Stimulated activated CD8-positive, alpha-beta memory T cell treated with anti-CD3 and anti-CD28 coated beads, Interleukin-15, amount 100 ng/mL, for 48 hours (primary cell): ENCODE measurements at places on chromosomes 1 and 21.

DNA sequence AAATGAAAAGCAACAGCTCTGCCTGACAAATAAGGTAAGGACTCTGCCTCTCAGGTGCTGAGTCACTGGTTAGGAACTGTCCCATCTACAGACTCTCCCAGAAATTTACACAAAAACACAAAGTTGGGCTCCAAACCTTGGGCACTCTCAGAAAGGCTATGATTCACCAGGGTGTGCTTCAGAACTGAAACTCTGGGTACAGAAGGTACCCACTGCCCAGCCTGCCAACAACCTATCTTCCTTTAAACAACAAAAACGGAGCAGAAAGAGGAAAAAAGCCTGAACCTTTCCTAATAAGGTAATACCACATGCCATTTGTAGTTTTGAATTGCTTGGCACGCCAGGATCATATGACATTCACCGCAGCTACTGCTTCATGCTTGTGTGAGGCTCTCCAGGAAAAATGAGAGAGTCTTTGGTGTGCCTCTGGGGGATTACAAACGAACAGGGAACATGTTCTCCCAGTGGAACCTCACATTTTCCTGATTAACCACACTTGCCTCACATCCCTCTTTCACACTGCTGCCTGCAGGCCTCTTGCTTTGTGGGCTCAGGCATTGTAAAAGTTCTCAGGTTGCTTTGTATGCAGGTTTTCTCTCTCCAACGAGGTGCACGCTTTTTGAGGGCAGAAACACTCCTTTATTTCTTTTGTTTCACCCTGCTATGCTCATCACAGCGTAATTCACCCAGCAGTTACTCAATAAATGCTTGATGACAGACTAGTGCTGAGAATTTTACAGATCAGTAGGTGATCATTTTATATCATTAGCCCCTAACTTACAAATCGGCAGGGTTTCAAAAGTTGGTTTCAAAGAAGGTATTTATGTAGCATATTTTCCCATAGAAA lies 65.1 kb downstream of the GADD45A start:
- DNase-seq, result no peak

GRCh38 chr21:25405984-25406383 lies 201.3 kb downstream of the MRPL39 start:
- DNase-seq, result no peak

DNA sequence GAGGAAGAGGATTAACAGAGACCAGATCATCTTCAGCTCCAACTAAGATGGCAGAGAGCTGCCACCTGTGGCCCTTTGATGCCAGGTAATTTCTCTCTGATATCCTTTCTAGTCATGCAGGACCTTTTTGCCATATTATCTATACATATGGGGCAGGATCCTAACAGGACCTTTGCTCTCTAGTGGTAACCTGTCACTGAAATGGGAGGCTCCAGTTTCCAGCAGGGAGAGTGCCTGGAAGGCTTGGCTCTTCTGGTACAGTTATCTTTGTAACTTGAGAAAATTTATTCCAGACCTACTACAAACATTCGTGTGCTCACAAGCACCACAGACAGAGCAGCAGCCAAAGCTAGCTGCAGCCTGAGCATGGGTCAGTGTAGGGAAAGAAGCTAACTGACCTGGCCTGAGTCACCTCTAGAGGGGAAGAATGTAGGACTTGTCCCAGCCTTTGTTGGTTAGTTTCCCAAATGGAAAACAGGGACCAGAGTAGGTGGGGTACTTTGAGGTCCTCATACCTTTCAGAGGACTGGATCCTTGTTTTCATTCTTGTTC lies 86.5 kb upstream of the MACF1 start:
- DNase-seq, result no peak

GRCh38 chr1:188669728-188670382 lies 1807.8 kb downstream of the BRINP3 start:
- DNase-seq, result no peak

DNA sequence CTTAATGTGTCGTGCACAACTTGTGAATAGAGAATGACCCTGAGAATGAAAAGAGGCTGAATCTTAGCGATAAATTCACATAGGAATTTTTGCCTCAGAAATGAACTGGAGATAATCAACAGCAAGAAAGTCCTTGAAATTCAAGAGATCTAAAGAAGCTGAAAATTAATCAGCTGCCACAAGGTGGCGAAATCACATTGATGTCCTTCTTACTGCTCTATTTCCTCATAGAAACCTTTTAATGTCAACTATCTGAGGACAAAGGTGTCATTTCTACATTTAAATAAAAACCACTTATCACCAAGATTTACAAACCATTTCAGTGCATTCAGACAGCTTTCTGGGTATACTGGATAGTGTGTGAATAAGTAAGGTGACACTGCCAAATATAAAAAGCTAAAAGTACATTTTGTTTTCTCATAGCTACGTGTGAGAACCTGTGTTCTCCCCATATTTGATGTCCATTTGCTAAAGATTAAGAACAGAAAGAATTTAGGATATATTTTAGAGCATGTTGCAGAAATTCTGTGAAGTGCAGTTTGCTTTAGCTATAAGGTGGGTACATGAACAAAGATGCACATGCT lies 485.3 kb upstream of the PTBP2 start:
- DNase-seq, result no peak

GRCh38 chr1:9438431-9439073 lies 100.7 kb upstream of the SLC25A33 start:
- DNase-seq, result no peak

DNA sequence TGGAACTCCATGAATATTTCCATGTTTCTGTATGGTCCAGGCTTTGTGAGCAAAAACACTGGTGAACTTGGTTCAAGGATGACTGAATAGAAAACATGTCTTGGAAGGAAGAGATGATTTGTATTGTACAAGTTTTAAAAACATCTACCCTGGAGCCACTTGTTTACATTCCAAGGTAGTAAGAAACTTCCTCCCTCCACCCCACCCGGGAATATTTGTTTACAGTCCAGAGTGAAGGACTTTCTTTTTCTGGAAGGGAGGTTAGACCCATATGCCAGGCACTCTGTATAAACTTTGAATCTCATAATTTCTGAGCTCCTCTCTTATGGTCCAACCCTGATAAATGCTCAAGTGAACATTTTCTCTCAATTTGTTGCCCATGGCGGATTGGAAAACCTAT lies 323.3 kb upstream of the LYPLAL1 start:
- no peak for DNase-seq

DNA sequence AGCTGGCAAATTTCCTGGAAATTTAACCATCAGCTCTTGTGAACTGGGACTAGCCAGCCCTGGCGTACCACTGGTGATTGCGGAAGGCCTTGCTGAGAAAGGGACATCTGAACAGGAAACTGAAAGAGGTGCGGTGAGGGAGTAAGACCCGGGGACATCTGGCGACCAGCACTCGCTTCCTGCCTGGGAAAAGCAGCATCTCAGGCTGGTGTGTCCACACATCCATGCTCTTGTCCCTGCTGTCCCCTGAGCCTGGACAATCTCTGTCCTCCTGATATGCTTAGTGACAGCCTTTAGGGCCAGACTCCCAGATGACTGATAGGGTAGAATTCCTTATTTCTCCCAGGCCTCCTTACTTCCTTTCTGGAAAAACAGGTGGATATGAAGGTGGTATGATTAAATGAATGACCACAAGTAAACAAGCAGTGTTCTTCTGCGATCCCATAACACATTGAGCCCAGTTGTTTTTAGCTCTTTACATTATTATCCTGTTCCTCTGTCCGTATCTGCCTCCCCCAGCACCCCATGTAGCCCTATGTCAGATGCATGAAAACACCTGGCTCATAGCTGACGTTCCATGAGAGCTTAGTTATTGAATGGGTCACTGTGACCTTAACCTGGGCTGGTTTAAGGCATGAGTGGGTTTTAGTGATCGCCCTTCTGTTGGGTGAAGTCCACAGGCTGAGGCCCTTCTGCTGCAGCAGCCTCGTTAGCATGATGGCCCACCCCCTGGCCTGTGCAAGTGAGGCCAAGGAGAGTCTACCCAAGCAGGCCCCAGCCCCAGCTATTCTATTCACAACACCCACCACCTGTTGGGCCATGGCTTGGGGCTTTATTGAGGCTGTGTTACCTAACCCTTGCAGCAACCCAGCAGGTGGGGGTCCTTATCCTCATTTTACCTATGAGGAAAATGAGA lies 76.1 kb upstream of the GADD45A start:
- DNase-seq, result no peak

DNA sequence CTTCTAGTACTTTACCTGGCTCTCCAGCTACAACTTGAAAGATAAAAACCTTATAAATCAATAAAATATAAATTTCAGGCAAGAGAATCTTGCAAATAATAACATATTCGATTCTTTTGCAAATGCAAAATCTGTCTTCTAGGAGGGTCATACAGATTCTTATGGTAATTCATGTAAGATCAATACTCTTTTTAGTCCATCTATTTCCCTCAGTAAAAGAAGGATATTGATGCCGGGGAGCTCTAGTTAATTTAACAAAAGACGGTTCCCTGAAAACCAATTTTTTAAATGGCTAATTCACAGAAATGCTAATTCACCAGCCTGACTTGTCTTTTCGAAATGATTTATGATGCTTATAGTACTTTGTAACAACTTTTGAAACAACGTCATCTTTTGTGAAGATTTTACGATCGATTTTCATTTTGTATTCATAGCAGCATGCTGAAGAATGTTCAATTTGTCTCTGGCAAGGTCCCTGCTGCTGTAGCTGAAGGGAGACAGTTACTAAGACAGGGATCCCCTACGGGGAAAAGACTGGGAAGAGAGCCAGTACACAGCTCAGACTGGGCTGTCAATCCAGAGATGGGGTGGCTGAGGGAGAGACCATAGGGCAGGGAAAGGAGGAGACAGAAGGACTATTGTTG lies 90.6 kb upstream of the SPAG17 start:
- no peak for DNase-seq

- DNase-seq, result no peak
Measured at GRCh38 chr1:174191349-174191862, 32.1 kb downstream of the RABGAP1L start.

DNA sequence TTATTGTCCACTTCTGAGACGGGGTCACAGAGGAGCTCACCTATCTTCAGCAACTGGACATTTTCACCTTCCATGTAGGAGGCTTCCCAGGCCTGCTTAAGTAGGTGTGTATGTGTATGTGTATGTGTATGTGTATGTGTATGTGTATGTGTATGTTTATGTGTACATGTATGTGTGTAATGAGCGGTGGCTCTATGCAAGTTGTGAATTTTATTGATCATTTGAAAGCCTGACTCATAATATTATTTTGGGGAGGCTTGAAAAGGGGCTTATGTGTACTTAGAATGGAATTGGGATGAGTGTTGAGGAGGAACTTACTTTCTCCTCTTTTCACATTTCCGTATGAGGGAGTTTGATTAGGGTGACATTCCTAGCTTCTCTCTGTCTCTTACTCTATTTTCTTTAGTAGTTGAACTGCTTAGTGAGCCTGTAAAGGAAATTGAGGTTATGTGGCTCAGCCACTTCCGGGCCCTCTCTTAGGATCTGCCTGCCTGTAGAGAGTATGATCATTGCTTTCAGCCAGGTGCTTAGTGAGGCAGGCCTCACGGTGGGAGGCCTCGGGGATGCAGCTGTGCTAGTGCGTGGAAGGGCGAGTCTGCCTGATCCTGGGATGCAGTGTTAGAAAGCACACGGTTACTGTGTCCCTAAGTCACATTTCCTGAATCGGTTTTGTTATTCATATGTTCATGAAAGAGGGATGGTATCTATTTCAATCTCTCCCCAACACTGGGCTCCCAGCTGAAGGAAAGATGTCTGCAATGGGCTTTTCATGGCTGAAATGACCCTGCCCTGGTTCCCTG lies 61.0 kb downstream of the IER5 start:
- no peak for DNase-seq

GRCh38 chr1:6545276-6546112 lies 8.8 kb downstream of the NOL9 start:
- DNase-seq, result no peak

DNA sequence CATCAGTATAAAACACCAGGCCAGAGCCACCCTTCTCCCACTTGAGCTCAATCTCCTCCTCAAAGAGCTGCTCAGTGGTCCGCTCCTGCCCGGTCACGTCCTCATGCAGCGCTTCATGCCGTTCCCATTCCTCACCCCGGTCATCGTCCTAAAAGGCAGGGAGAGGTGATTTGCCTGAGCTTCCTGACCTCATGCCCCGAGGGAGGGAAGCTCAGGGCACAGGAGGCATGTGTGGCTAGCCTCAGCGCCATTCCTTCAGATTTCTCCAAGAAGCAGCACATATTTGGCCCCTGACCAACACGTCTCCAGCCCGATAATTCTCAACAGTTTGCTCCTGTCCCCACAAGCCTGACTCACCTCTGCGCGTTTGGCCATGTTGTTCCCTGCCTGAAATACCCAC lies 4.2 kb upstream of the GPN2 start:
- DNase-seq, result no peak

- DNase-seq, result no peak
Measured at GRCh38 chr1:40094466-40095110, 2.5 kb downstream of the PPT1 start.

DNA sequence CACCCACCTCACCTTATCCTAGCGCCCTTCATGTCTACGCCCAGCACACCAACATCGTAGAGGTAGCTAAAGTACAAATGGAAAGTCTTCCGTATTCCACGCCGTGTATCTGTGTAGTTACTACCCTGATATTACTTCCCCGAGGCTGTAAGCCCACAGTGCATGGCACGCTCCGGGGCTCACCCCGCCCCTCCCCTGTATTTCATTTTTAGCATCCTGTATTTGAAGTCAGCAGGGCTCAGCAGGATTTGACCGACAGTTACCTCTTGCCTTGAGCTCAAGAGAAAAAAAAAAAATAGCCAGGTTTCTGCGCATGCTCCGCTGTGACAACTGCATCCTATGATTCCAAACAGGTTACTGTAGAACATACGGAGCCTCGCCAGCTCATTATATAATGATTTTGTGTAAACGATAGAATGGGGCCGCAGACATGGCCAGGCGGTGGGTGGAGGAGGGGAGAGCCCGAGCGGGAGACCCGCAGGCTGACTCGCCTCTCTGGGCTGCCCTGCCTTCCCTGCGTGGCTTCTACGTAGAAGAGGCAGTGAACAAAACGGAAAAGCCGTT lies 1.3 kb downstream of the ABCG1 start:
- no peak for DNase-seq

GRCh38 chr1:113579256-113580018 lies 179.8 kb downstream of the PHTF1 start:
- DNase-seq, result no peak

- DNase-seq, result no peak
Measured at GRCh38 chr1:218339267-218339831, 5.8 kb upstream of the TGFB2 start.

GRCh38 chr1:105874621-105875020 lies 1181.9 kb upstream of the PRMT6 start:
- no peak for DNase-seq

GRCh38 chr1:110676970-110677369 lies 2.2 kb upstream of the KCNA3 start:
- no peak for DNase-seq

- DNase-seq, result no peak
Measured at GRCh38 chr1:234473118-234473517, 5.9 kb downstream of the TARBP1 start.

- DNase-seq, result no peak
Measured at GRCh38 chr1:119771016-119771415, 2.3 kb upstream of the HMGCS2 start.

DNA sequence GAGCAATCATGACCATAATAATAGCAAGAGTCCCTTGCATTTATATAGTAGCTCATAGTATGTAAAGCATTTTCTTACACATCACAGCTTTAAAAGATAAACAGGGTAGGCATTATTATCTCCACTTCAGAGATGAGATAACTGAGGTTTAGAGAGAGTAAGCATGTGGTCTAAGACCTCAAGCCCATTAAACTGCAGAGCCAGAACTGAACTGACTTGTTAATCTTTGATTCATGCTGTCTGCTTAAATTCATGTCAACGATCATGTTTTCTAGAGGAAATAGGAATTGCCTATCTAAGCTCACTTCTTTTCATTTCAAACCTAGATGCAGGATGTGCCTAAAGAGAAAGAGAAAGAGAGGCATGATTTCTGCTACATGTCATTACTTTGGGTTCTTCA lies 524.8 kb downstream of the PTPRC start:
- no peak for DNase-seq
